ENCODE measurements at places on chromosomes 7 and 10.

DNA sequence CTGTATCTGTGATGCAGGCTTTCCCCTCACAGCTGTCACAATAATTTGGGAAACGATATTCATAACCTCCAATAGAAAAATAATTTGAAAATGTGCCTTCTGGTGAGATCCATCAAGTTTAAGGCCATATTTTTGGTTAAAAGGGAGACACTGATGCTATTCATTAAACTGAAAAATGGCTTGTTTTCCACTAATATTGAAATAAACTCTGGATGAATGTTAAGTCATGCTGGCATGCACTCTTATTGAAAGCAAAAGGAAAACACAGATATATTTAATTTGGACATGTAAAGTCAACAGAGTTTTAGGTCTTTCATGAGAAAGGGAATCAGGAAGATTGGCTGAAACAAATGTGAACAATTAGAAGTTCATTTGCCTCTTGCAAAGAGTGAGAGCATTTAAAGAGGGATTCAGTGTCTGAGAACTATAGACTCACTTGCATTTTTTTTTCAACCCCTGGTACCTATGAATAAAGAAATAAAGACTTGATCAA, 879.2 kb downstream of the LRMDA start:
- no peak for DNase-seq

DNA sequence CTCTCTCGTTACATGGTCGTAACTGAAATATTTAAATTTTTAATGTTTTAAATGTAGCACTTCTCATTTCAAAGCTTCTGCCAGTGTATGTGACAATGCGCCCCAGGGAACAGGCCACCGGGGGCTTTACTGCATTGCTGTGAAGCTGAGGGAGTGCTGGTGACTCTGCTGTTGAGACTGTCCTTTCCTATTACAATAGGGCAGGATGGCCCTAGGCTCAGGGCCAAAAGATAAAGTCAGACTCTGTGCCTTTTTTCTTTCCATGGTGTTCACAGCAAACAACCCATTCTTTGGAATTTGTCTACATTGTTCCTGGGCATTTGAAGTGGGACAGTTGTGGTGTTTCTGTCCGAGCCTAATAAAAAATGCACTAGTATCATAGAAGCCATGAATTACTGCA, 107.3 kb downstream of the GALNT11 start:
- DNase-seq: no peak

- no peak for DNase-seq
Observed at GRCh38 chr7:1457949-1458682, 1.2 kb downstream of the MICALL2 start.

DNA sequence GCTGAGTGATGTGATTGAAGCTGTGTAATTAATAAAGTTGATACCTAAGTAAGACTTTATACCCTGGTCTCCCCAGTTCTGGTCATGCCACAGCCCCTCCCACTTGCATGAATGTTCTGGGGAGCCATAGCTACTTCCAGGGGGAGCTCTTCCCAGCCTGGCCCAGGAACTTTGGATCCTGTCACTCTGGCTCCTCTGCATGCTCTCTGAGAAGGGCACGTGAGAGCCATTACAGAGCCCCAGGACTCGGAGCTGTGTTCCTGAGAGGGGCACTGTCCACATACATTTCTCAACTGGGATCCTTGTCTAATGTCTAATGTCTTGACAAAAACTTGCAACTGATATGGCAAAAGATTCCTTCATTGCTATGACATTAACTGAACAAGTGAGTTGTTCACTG, 173.9 kb upstream of the NPY start:
- DNase-seq: no peak

GRCh38 chr7:78863281-78863680, 590.2 kb downstream of the MAGI2 start:
- DNase-seq: no peak

DNA sequence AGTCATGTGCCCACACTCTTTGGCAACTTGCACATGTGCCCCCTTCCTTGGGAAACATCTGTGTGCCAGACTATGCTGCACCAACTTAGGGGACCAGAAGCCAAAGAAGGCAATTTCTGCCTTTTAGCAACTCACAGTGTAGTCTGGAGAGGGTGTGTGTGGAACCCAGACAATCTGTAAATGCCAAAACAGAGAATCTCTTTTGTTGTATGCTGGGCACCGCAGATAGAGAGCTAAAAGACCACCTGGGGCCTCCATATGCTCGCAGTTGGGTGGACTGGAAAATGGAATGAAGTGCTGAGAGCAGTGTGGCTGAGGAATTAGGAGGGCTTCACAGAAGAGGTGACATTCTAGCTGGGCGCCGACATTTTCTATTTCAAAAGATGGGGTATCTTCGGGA, 26.4 kb downstream of the UBTD1 start:
- DNase-seq: no peak

DNA sequence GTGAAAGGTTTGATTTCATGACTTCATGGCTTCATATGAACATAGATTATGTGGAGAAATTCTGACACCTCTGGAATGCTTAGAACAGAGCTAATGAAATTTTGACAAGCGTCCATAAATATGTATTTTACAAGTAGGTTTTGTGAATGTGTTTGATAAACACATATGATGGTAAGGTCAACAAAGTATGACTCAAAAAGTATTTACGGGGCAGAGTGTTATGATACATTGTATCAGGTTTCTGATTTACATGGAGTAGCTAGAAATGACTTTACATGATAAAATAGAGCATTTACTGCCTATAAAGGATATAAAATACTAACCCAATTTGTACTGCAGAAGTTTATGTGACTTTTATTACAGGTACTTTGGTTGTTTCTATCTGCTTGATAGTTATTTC, 206.3 kb downstream of the MDFIC start:
- no peak for DNase-seq

All from stimulated activated CD4-positive, alpha-beta T cell treated with anti-CD3 and anti-CD28 coated beads, Interleukin-1b, Interleukin-23, amount 100 ng/mL, for 4 hours (primary cell).